ENCODE measurements at places on chromosomes 5 and 9.

- no peak for DNase-seq
Observed at GRCh38 chr5:96745844-96746531, 61.8 kb downstream of the ERAP1 start.

GRCh38 chr5:150329038-150329437 lies 26.3 kb upstream of the ARSI start:
- no peak for DNase-seq

GRCh38 chr5:149836451-149837139 lies 106.5 kb downstream of the PPARGC1B start:
- DNase-seq: no peak

GRCh38 chr5:147869112-147869511 lies 9.4 kb upstream of the SCGB3A2 start:
- DNase-seq: no peak

GRCh38 chr9:110069326-110070248 lies 138.4 kb downstream of the C9orf152 start:
- no peak for DNase-seq

- DNase-seq: no peak
Observed at GRCh38 chr5:80172067-80172695, 83.7 kb downstream of the SERINC5 start.

DNA sequence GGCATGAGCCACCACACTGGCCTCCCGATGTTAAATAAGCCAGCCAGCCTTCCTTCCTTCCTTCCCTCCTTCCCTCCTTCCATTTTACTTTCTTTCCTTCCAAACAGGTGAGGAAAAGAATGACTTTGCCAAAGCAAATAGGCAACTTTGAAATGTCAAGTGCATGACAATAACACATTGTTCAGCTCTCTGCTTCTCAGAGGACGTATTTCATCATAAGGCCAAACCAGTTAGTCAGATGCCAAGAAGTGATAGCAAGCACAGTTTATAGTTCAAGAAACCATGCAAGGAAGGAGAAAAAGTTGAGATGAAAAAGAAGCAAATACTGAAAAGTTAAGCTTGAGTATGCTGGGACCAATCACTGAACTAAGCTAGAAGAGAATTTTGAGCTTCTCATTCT lies 29.5 kb downstream of the POU4F3 start:
- no peak for DNase-seq

DNA sequence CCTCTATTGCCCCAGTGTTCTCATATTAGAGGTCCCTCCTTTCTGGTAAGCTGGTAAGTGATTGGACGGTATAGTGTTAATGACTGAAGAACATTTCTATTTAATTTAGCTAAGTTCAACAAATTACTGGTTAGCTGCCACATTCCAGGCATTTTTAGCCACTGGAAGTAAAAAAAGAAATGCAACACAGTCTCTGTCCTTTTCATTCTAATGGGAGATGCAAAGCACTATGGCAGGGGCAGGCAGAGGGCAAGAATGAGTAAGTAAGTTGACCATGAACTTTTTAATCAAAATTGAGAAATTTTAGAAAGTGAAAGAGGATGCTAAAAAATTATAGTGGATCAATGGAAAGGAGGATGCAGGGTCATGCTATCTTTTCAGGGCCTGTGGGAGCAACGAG lies 137.4 kb downstream of the GPBP1 start:
- no peak for DNase-seq

- DNase-seq: no peak
Observed at GRCh38 chr9:12935714-12936113, 160.9 kb downstream of the LURAP1L start.

GRCh38 chr9:116543731-116544400 lies 143.2 kb upstream of the TRIM32 start:
- DNase-seq: no peak

DNA sequence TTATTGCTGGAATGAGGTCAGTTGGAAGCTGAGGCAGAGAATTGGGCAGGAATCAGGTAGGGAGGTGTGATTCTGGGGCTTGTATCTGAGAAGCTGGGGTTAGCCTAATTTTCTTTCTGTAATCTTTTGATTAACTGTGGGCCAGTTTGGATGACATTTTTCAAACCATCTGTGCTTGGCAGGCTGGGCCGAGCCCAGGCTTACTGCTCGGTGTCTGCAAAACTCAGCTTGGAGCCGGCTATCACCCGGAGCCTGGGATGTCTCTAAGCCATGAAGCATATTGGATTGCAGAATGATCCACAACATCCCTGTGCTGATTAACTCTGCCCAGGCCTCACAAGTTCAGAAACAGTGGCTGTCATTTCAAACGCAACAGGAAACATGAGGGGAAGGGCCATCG lies 26.5 kb downstream of the KCNMB1 start:
- no peak for DNase-seq

DNA sequence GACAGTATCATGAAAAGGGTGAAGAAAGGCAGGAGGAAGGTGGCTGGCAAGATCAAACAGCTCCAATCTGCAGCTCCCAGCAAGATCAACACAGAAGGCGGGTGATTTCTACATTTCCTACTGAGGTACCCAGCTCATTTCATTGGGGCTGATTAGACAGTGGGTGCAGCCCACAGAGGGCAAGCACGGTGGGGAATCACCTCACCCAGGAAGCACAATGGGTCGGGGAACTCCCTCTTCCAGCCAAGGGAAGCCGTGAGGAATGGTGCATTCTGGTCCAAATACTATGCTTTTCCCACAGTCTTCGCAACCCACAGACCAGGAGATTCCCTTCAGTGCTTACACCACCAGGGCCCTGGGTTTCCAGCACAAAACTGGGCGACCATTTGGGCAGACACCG lies 66.8 kb downstream of the CAMSAP1 start:
- DNase-seq: no peak

- no peak for DNase-seq
Observed at GRCh38 chr5:115774684-115775083, 41.8 kb downstream of the CDO1 start.

- DNase-seq: no peak
Observed at GRCh38 chr9:36935768-36936497, 98.1 kb downstream of the PAX5 start.

- no peak for DNase-seq
Observed at GRCh38 chr9:112774006-112774996, 23.7 kb downstream of the SNX30 start.

- DNase-seq: no peak
Observed at GRCh38 chr9:22211588-22212360, 202.7 kb upstream of the CDKN2B start.

DNA sequence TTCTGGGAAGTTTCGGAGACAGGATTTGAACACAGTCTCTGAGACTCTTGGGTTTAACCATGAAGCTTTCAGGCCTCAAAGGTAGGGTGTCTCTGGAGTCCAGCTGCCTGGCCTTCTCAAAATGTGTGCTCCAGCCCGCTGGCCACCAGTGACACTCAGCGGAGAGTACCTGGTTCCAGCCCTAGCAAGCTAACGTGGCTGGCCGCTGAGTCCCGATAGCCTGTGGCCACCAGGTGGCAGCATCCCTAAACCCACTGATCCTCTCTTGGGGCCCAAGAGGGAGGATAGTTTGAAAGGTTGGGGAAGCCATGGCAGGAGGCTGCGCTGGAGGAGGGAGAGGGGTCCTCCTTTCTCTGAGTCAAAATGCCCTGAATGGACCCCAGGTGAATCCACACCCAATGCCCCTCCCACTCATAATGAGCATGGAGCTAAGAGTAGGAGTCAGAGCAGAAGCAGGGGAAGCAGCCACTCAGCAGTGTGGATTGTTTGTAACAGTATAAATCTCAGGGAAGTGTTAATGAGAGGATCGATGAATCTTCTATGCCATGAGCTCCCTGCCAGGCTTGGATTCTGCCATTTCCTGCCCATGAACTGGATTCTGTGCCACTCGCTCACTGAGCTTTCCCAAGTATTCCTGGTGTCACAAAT lies 5.4 kb upstream of the TIFAB start:
- DNase-seq: peak; percentile 39

DNA sequence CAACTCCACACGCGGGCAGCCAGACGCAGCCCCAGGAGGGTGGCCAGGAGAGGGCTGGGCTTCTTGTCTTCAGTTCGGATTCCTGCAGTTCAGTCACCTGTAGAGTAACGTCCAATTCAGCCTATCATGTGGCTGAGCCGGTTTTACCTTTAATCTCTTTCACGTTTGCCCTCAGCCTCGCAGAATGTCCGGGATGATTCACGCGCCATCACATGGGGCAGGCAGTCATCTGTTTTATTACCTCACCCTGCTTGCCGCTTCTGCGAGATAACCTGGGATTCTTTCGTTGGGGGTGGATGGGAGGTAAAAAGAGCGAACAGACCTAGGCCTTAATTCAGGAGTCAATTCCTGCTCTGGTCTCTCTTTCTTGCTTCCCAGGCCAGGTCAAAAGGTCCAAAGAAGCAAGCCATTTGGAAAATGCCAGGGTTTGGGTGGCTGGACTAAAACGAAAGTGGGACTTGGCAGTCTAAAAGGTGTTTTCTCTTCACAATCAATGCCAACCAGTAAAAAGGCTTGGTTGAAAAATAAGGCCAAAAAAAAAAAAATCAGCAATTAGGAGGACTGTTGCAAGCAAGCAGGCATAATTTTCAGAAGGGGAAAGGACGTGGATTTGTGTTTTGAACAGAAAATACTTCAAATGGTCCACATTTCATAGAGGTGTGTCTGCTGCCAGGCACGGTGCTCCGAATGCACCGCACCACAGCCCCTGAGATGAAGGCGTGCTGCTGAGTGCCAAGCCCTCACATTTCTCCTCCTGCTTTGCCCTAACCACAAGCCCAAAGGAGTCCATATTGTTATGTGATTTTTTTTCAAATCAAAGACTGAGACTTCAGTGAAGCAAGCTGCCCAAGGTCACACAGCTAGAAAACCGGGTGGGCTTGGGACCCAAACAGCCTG lies 2.8 kb upstream of the WWC1 start:
- no peak for DNase-seq

DNA sequence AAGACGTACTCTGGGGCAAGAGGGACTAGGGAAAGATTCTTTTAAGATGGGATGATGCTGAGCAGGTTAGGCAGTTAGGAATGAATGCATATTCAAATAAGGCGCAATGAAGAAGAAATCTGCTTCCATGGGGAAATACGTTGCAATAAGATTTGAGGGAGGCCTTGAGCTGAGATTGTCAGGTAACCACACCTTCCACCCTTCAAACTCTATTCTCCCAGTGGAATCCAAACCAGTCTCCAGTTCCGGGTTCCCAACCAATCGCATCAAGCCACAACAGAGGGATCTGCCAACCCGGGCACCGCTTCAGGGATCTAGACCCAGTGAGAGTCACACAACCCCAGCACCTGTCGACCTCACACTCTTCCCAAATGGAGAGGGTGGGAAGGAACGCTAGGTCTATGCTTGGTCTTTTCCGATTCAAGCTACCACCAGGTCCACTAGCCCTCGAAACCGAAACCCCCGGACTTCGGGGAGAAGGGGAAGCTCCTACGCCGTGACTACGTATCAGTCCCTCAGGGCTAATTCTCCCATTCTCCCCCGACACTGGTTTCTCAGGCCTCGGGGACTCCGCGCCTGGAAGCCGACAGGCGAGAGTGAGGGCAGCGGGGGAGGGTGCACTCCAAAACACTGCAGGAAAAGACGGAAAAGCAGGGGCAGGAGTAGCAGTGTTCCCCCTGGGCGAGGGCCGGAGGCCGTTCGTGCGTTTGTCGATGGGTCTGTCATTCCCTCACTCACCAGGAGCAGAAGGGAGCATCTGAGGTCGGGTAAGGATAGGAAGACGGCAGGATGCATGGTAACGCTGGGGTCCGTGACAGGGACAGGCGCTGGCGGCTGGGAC lies 534 bp downstream of the ERP44 start:
- peak; percentile 10 for DNase-seq

GRCh38 chr9:89878687-89879086 lies 273.9 kb downstream of the GADD45G start:
- DNase-seq: no peak

- DNase-seq: no peak
Observed at GRCh38 chr5:163260961-163261360, 176.4 kb upstream of the CCNG1 start.

GRCh38 chr9:69444021-69444420 lies 119.0 kb downstream of the ENTREP1 start:
- DNase-seq: no peak

All from stimulated activated CD4-positive, alpha-beta T cell treated with anti-CD3 and anti-CD28 coated beads, Interleukin-15, amount 100 ng/mL, for 1 hour (primary cell).